Right cardiac atrium (tissue), 5 donors: ENCODE measurements at places on chromosomes 2 and 18. TPM values are rescaled to one million over a fixed set of nuclear protein-coding genes. Genes with fewer than 3 reads are reported as not detected.

RAB17 gene
- polyA plus RNA-seq = 2.1 TPM

NYAP2 gene
- not detected for polyA plus RNA-seq

MEIS1 gene
- 16.9 TPM for polyA plus RNA-seq

GALNT14 gene
- polyA plus RNA-seq = 0.25 TPM

TWIST2 gene
- polyA plus RNA-seq = 6.3 TPM

STAT4 gene
- polyA plus RNA-seq = 13.0 TPM

CMPK2 gene
- 2.7 TPM for polyA plus RNA-seq

NPHP1 gene
- polyA plus RNA-seq = 4.9 TPM
